Activated CD4-positive, CD25-positive, alpha-beta regulatory T cell treated with anti-CD3 and anti-CD28 coated beads, Interleukin-2, amount 50 U/mL, for 16 hours (primary cell): ENCODE measurements at places on chromosomes 7 and 10.

- no peak for DNase-seq
Measured at GRCh38 chr7:135930565-135931461, 46.3 kb downstream of the MTPN start.

DNA sequence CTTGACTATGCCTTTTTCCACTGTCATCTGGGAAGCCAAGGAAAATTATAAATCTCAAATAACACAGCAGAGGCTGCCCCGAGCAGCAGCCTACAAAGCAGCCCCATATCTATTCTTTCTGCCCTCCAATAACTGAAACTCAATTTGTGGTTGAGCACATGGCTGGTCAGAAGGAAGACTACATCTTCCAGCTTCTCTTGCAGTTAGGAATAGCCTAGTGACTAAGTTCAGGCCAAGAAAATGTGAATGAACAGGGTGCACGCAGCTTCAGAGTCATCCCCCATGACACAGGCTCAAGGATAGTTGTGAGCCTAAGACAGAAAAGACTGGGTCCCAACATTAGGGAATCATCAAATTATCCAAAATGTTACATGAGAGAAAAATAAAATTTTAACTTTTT, 42.3 kb downstream of the CHCHD3 start:
- no peak for DNase-seq

DNA sequence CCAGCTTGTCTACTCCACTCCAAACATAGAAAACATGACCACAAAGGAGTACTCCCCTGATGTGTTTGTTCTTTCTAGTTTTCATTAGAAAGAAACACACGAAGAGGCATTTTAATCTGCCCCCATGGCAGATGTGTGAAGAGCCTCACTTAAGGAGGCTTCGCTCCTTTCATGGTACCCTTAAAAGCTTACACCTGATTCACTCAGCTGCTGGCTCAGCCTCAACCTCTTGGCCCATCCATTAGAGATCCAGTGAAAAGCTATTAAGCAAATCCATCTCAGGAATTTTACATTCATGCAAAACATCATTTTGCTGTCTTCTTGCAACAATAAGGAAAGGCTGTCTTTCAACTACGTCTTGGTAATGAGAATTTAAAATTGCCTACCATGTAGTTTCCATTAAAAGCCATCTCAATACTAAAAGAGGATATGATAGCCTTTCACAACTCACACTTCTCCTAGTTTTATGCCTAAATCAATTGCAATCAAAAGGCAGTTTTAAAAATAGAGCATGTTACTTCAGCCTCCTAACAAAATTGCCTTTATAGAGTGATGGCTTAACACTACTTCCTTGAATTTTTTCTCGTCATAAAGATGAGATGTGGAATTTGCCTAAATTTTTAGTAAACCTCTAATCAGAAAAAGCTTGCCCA, 22.7 kb downstream of the MACC1 start:
- no peak for DNase-seq

DNA sequence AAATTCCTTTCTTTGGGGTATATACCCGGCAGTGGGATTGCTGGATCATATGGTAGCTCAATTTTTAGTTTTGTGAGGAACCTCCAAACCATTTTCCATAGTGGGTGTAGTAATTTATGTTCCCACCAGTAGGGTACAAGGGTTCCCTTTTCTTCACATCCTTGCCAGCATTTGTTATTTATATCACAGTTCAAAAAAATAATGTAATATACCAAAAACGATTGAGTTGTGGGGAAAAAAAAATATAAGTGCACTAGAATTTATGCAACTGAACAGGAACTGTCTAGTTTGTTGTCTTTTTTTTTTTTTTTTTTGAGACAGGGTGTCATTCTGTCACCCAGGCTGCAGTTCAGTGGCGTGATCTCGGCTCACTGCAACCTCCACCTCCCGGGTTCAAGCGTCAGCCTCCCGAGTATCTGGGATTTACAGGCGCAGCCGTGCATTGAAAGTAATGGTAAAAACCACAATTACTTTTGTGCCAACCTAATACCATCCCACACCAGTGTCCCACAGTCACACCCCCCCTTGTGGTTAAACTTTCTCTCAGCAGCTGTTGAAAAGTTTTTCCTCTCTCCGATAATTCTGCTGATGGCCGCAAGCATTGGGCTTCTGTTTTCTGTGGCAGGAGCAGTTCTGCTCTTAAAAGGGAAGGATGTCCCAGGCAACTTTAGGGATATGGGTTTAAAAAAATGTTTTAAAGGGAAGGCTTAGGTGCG, 6.8 kb upstream of the LAT2 start:
- no peak for DNase-seq

DNA sequence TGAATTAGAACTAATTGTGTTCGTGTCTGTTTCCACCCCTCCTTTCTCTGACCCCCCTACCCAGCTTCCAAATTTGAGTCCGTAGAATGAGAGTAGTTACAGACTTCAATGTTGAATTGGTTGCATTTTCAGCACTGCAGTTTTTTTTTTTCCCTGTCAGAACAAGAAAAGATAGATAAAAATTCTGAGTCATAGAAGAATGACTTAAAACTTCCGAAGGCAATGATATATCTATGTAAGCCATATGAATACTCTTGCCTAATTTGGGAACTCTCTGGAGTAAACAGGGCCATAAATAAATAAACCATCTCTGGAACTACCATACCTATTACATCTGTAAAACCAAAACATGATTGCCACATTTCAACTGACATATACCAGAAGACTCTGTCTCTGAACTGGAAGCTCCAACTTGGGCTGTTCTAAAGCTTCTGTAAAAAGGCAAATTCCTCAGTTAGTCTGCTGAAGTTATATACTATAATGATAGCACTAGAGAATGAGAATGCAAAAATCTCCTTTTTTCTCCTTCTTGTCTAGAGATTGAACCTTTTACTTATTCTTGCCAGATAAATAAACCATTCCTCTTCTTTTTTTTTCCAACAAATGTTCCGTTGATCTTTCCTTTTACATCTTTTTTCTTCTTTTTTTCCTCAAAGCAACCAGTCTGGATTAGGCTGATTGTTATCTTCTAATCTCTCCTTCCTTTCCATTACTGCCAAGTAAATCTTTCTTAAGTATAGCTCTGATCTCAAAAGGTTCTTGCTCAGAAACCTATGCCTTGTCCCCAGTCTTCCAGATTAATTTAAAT, 23.5 kb downstream of the VCL start:
- no peak for DNase-seq

DNA sequence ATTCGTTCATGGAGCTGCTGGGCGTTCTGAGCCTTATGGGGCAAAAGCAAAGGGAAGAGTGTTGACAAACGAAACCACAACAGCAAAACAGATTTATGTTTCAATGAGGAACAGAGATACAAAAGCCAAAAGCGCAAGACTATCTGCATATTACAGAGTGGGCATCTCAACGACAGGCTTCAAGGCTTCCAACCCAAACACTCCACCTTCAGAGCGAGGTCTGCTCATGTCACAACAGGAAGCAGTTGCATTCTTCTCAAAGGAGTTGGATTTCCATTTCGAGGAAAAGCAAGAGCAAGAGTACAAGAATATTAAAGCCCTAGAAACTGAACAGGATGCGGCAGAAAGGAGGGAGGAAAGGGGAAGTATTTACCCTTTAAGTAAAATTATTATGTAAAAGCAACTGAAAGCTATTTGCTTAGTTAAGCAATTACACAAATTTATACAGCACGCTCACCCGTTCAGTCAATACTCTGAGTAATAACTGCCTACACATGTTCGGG, 189.3 kb downstream of the ELMO1 start:
- DNase-seq = no peak

DNA sequence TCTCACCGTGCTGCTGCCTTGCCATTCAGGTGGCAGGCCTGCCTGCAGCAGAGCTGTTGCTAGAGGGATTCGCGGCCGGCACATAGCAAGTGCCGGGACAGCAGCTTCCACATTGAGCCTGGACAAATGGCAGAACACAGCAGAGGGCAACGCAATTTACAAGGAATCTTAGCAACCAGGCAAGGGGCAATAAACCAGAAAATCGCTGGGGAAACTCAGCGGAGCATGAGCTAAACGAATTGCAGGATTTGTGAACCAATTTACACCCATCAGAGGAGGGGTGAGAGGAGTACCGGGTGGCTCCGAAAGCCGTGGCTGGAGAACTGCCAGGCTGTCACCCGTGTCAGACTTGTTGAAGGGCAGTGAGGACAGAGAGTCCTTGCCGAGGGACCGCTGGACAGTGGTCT, 58.6 kb upstream of the LOXL4 start:
- no peak for DNase-seq

DNA sequence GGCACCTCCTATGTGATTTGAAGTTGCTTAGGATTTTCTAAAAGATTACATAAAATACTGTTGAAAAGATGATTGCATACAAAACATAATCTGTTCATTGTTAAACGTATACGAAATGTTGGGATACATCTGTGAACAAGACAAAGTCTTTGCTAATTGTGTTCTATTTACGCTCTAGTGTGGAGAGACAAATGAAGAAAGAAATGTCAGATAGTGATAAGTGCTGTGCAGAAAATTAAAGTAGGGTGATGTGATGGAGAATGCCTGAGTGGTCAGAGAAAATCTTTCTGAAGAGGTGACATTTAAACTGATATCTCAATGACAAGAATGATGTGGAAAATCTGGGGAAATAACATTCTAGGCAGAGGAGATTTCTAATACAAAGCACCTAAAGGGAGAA, 13.4 kb upstream of the ZRANB1 start:
- no peak for DNase-seq

- DNase-seq = no peak
Measured at GRCh38 chr7:48420206-48420605, 248.9 kb downstream of the ABCA13 start.
